ENCODE measurements at places on chromosomes 2 and 18. TPM values are rescaled to one million over a fixed set of nuclear protein-coding genes. Genes with fewer than 3 reads are reported as not detected.

Gene FHOD3
- not detected for total RNA-seq

Gene ALK
- not detected for total RNA-seq

Gene IL1R2
- 0.53 TPM for total RNA-seq

Gene ALPG
- total RNA-seq = not detected

Gene EPB41L3
- 3.4 TPM for total RNA-seq

Gene SIGLEC15
- total RNA-seq = not detected

Gene OTOF
- total RNA-seq = 59.9 TPM

Gene MXD1
- total RNA-seq = 14.1 TPM
